Nucleus accumbens (tissue), 56 donors: ENCODE measurements at places on chromosomes 16 and 17.

DNA sequence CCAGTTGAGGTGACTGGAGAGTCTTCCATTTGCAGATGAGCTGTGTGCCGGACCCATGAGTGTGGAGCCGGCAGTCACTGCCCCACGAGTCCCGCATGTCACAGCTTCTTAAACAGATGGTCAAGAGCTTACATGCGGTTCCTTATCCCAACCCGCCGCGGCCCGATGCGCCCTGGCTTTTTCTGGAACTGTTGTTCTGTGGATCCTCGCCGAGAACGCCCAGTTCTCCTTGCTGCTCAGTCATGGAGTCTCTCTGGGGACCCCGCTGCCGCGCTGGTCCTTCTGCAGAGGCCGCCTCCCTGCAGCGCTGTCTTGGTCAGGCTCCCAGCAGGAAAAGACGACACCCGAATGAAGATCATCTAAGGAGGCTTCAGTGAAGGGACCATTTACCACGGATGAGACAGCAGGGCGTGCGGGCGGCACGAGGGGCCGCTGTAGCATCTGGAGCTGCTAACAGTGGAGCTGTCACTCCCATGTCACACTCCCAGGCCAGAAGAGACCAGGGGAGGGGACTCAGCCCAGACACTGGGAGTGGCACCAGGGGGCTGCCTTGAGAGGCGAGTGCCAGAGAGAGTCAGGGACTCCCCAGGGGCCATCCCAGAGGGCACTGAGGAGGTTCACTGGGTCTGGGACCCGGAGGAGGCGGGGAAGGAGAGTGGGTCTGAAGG lies 10.8 kb upstream of the LGALS3BP start:
- DNase-seq = no peak

GRCh38 chr16:6206080-6206479 lies 1108.5 kb upstream of the EEF2KMT start:
- no peak for DNase-seq

DNA sequence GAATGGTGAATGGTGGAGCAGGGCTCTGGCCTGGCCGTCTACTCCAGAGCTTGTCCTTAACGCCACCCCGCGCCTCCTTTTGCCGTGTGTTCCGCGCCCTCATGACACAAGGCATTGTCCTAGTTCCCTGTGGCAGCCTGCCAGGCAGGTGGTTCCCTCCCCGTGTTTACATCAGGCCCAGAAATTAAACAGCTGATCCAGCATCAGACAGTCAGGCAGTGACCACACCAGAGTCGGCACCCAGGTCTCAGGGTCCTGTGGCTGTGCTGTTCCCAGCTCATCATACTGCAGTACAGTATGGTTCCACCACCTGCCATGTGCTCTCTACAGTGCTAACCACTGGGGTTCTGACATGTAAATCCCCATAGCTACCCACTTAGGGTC lies 119.7 kb downstream of the RAB11FIP4 start:
- DNase-seq = no peak

GRCh38 chr17:45338996-45339535 lies 22.2 kb upstream of the MAP3K14 start:
- DNase-seq = no peak

DNA sequence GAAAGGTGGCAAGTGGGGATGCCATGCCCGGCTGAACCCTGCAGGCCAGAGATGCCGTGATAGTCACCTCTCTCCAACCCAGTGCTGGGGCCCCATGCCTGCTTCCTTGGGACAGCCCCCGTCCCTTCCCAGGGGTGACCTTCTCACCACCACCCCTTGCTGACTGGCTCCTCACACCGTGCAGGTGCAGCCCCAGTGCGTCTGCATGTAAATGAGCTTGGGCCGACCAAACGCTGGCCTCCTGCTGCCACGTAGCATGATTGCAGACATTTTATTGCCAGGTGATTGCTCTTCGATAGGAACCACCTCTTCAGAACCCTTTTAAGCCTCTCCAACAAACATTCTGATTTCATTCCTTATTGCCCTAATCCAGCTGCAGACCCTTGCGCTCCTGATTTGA lies 32.5 kb downstream of the ASIC2 start:
- DNase-seq = no peak

DNA sequence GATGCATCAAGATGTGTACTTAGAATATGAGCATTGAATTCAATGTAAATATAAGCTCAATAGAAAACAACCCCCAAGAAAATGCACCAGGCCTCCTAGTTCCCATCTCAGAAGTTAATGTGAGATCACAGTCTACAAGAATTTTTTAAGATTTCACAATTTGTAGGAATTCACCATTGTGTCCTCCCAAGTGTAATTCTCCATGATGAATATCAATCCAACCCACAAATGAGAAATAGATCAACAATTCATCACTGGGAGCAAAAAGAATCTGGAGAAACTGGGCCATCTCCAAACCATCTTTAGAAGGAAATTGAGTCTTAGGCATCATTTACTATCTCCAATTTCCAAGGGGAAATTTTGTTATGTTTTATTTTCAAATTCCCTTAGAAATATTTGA lies 310.5 kb upstream of the GOT2 start:
- DNase-seq = no peak

- DNase-seq = no peak
These were observed 45.2 kb upstream of the MAP3K14 start for GRCh38 chr17:45361976-45362375.

- DNase-seq = peak; percentile 82
These were observed 9.1 kb downstream of the TMEM208 start for GRCh38 chr16:67235816-67236562.

GRCh38 chr17:72034000-72034399 lies 86.8 kb upstream of the SOX9 start:
- no peak for DNase-seq
